ENCODE measurements at places on chromosomes 16 and 17. TPM values are rescaled to one million over a fixed set of nuclear protein-coding genes. Genes with fewer than 3 reads are reported as not detected.

SLC16A6 gene
- 2.8 TPM for total RNA-seq

DNA sequence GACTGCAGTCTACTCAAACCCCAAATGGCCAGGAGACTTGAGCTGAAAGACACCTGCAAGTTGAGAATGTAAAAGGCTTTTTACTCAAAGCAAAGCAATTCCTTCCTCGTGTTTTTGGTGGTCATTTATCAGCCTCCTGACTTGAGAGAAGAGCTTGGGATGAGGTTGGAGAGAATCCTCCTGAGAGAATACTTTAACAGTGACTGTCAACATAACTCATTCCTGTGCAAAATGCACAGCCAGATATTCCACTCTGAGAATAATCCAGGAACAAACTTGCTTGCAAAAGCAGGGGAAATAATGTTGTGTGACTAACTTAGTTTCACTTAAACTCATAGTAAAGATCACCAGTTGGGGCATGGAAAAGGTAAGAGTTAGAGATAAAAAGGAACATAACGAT is 53.4 kb downstream of the SNTB2 start:
- DNase-seq = no peak

DNA sequence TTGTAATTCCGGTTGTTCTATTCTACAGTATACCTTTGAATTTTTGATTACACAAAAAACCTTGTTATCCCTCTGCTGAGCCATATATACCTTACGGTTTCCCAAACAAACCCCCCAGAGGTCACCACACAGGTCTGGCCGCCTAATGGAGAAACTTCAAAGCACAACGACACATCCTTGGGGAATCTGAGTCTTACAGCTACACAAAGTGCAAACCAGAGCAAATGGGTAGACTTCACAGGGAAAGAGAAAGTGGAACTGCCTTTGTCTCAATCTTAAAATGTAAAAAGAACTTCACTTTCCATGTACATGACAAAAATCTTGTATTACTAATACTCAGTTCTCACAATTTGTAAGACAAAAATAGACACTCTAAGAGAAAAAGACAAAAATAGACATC is 2.7 kb downstream of the FBXO31 start:
- no peak for DNase-seq

DNA sequence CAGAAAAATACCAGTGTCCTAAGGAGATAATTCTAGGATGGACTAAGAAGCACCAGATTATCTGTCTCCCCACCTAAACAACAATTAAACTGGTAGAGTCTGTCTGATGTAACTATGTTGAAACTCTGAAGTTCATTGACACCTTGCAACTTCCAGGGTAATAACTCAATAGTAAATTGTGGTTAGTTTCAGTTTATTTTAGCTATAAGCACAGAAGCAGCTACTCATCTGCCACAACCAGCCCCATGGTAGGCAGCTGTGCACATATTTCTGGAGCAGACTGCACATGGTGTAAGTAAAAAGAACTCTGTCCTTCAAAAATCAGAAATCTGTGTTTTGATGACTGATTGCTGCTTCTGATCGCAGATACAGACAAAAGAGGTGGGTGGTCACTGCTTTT is 852.1 kb downstream of the CDH11 start:
- DNase-seq = no peak
